ENCODE measurements at places on chromosomes 6 and 20.
A peak's percentile ranks its signal among the peaks of the same experiment; 100 is the strongest.

DNA sequence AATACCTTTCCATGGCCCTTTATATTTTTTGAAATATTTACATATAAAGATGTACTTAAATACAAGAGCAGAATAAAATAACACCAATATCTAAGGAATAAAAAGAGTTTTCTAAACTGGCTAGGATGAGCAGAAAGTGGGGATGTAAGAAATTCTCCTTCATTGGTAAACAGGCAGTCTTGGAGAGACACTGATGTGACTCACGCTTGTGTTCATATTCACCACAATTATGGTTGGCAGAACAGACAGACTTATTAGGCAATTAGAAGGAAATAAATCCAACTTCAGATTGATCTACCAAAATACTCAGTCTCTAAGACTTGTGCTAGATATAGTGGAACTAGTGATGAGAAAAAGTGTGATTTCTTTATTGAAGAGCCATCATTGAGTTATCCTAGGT lies 463.7 kb downstream of the CDC5L start:
- peak; percentile 40 for DNase-seq

DNA sequence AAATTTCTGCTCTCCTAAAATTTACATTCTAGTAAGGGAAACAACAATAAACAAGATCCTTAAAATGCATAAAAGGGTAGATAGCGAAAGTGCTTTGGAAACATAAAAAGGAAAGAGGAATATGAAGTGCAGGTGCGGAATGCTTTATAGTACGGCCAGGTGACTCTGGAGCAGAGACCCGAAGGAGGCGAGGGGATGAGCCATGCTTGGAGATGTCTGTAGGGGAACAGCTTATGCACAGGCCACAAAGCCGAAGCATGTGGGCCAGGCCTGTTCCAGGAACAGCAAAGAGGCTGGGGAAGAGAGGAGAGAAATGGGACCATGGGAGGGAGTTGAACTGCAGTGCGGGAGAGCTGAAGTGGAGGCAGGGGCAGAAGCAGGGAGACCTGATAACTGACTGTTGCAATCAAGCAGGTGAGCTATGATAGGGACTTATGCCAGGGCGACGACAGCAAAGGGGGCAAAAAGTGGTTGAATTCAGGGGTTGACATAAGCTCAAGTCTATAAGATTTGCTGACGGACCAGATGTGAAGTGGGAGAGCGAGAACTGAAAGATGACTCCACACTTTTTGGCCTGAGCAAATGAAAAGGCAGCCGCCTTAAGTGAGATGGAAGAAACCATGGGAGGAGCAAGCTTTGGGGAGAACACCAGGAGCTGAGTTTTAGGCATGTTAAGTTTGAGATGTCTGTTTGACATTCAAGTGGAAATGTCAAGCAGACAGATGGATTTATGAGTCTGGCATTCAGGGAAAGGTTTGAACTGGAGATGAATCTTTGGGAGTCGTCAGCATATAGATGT lies 83.1 kb downstream of the CNBD2 start:
- DNase-seq = no peak

GRCh38 chr20:50144362-50144761 lies 9.2 kb downstream of the PEDS1 start:
- peak; percentile 98 for DNase-seq

GRCh38 chr20:32510601-32511357 lies 74.4 kb downstream of the NOL4L start:
- DNase-seq = no peak

GRCh38 chr20:52167232-52167840 lies 24.2 kb downstream of the ZFP64 start:
- no peak for DNase-seq

GRCh38 chr6:75656479-75656878 lies 54.8 kb downstream of the SENP6 start:
- peak; percentile 2 for DNase-seq

GRCh38 chr6:132841966-132842365 lies 27.6 kb downstream of the RPS12 start:
- DNase-seq = no peak

Measured in fibroblast of skin of scalp (primary cell).